ENCODE measurements at places on chromosomes 11 and 22. TPM values are rescaled to one million over a fixed set of nuclear protein-coding genes. Genes with fewer than 3 reads are reported as not detected.

GRCh38 chr22:43233529-43233928 is 46.6 kb upstream of the TTLL12 start:
- no peak for DNase-seq

F2 gene
- not detected for total RNA-seq

DNA sequence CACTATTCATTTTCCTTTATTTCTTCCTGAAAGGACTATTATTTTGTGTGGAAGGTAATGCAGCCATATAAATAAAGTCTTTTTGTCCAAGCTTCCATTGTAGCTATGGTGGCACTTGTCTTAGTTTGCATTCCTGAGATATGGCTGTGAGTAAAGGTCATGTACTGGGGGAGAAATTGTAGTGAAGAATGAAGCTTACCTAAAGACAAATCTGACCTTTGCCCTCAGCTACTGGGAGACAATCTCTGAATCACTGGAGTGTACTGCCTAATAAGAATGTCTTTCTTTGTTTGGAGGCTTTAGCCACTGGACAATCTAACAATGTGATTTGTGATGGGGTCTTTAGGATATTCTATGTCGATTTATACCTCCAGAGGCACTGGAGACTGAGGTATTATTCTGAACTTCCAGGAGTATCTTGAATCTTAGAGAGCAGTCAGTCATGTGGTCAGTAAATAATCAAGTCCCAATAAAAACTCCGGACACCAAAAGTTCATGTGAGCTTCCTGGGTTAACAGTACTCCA is 39.7 kb upstream of the OR5AK2 start:
- DNase-seq = no peak

DNA sequence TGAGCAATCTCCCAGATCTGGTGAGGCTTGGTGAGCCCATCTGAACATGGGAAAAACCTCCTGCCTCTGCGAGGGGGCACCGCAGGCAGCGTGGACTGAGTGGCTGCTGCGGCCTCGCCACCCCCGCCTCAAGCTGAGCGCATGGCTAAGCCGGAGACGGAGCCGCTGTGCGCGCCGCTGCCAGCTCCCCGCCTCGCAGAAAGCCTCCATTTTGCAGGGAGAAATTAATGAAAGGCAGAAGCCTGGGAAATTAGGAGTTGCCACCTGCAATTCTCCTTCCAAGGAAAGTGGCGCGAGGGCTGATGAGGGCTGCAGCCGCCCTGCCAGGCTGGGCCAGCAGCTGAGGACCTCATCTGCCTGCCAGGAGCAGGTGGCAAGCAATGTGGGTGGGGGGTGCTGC is 35.6 kb upstream of the TCF20 start:
- no peak for DNase-seq

DNA sequence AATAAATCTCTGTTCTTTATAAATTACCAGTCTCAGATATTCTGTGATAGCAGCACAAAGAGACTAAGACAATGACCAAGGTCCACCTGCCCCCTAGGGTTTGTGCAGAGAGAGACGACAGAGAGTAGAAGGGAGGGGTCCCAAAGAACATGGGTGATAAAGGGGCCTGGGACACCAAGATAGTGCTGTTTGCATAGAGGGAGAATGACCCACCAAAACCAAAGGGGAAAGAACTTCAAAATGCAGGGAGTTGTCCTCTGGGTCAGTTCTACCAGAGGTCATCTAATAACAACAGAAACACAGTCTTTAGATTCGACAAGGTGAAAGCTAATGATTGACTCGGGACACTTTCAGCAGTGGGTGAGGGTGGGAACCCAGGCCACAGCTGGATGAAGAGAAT is 23.7 kb downstream of the FAM227A start:
- DNase-seq = no peak

SLC29A2 gene
- 6.1 TPM for total RNA-seq

DNA sequence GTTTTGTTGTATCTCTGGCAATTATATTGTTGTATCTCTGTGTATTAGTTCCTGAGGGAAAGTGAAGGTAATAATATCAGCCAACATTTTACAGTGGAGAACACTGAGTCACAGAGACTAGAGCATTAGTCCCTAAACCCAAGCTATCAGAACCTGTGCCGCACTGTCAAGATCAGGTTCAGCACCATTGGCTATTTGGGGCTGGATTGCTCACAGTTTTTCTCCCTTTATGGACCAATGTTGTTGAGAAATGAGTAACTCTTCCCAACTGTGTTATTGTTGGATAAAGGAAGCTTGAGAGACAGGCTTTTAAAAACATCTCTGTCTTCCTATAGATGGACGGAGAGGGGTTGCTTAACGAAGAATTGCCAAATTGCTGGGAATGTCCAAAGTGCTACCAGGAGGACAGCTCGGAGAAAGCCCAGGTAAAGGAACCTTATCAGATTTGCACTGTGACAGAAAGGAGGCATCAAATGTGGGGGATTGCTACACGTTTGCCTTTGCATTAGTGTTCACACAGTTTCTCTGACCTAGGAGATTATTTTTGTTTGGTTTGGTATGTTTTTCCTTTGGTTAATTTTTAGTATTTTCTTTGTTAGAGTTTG is 18.2 kb upstream of the GRK2 start:
- no peak for DNase-seq

DNA sequence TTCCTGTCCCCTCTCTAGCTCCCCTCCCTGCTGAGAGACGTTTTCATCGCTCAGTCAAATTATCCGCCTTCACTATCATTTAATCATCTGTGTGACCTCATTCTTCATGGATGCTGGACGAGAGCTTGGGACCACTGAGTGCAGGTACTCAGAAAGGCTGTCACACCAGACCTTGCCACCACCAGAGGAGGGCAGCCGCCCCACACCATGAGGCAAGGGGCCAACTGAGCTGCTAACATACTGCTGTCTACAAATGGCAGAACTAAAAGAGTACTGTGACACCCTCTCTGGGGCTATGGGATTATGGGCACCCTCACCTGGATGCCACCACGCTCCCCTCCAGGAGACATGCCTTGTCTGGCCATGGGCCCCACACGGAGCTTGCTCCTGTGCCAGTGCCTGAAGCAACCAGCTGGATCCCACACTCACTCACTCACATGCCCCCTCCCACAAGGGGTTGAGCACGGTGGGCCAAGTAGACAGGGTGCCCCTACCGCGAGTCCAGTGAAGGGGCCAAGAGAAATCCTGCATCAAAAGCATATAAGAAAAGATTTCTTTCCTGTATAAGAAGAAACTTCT is 670.0 kb upstream of the CCDC90B start:
- no peak for DNase-seq

- DNase-seq = peak; percentile 28
Measured at GRCh38 chr11:19419021-19419750, 178.4 kb upstream of the E2F8 start.

DNA sequence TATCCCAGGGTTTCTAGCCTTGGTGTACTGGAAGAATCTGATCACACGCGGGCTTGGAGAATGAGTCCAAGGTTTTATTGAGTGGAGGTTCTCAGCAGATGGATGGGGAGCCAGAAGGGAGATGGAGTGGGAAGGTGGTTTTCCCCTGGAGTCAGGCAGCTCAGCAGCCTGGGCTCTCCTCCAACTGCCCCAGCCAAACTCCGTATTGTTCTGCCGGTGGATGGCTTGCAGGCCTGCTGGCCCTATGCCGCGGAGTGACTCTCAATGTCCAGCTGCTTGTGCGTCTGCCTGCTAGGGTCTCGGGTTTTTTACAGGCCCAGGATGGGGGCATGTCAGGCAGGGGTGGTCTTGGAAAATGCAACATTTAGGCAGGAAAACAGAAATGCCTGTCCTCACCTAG is 162.4 kb upstream of the LMO1 start:
- DNase-seq = no peak

DNA sequence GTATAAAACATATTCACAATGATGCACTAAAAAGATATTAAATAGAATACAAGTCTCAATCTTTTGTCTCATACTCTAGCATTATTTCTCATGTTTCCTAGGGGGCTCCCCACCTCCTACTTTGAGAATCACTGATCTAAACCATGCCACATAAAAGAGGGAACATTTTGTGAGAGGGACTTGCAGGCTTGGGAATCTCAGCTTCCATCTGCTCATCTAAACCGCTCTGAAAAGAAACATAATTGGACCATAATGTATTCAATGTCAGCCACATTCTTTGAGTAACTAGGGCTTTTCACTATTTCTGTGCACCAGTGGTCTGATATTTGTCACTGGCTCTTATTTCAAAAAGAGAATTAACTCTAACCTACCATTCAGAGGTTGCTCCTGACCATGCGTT is 6.4 kb upstream of the CSRP3 start:
- DNase-seq = no peak

KCNK7 gene
- total RNA-seq = 0.52 TPM

- no peak for DNase-seq
Measured at GRCh38 chr11:77400271-77400670, 73.6 kb downstream of the PAK1 start.

- DNase-seq = peak; percentile 68
Measured at GRCh38 chr11:117816151-117816741, 8.3 kb downstream of the FXYD2 start.

- no peak for DNase-seq
Measured at GRCh38 chr11:127385071-127385470, 384.5 kb upstream of the KIRREL3 start.

XKR3 gene
- total RNA-seq = 0.44 TPM

CRACR2B gene
- 9.6 TPM for total RNA-seq

TBX10 gene
- total RNA-seq = not detected

All from M059J (cell line).